Activated CD4-positive, alpha-beta memory T cell treated with anti-CD3 and anti-CD28 coated beads for 36 hours (primary cell): ENCODE measurements at places on chromosomes 5 and 9.

DNA sequence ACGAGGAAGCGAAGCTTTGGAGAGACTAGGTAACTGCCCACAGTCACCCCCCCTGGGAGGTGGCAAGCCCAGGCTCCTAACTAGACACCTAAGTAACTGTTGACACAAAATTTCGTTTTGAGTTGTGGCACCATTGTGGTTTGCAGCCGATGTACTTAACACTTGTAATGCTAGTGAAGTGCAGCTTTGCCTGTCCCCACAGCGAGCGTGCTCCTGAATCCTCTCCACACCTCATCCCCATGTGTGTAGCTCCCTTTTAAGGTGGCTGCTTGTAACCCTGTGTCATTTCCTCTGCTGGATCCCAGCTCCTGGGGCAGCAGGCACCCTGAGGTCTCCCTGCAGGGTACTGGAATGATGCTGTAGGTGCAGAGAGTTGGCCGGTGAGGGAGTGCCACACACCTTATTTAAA lies 114.9 kb downstream of the TRIO start:
- no peak for DNase-seq

- DNase-seq: peak; percentile 52
These were observed 60.7 kb downstream of the MAT2B start for GRCh38 chr5:163565931-163566608.

DNA sequence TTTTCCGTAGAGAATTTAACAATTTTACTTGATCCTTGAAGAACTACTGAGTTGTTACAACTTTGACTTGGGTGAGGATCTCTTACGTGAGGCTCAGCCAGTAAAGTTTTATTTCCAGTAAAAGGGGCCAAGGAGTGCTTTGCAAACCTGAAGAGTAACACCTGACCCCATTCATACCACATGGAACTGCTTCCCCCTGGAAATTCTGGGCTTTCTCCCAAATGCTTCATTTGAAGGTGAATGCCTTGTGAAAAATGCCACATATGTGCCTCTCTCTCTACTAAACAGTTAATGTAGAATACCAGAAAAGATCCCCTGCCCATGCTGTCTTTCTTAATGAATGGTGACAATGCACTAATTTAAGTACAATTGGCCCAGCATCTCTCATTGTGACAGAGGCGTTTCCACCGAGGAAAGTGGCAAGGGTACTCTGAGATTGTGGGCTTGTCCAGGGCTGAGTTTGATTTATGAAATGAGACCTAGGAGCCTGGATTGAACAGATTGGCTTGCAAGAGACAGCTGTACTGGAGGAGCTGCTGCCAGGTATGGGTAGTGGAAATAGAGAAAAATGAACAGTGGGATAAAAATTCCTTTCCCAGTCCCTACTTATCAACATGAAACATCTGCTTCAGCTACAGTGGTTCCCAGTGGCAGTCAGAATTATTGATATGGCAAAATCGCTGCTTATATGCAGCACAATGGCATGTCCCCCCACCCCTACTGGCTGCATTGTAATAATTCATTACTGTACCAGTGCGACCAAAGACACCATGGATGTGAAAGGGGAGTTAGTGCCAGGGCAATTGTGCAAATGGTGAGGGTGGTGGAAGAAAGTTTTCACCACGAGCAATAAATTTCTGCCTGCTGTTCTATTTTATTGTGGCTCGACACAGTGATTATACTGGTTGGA lies 843.7 kb upstream of the WWC1 start:
- DNase-seq: no peak

DNA sequence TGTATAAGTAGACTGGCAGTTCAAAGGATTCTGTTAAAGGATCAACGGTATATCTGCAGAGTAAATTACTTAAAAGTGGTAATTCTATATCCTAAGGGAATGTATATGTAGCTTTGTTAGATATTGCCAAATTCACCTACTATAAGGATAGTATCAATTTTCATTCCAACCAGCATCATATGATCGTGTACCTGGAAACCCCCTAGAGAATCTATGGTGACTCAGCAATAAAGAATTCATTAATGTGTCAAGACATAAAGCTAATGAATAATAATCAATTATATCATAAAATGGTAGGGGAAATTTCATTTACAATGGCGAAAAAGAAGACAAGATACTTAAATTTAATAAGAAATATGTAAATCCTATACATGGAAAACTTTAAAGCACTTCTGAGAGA lies 234.1 kb upstream of the ACTBL2 start:
- DNase-seq: no peak

DNA sequence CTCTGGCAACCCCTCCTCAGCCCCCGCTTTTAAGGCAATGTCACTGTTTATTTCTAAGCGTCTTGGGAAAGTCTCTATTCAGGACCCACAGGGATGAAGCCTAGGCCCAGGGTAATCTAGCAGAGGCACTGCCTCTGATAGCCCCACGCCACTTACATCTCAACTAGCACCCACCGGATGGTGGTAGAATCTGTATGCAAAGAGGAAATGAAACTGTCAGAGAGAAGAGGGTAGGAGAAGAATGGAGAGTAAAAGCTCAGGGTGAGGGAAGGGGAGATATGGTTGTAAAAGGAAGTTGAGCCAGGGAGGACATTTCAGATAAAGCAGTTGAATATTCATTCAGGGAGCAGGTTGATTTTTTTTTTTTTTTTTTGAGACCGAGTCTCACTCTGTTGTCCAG lies 3.0 kb downstream of the FRRS1L start:
- no peak for DNase-seq

- DNase-seq: no peak
These were observed 51.5 kb downstream of the PIK3R1 start for GRCh38 chr5:68267066-68267465.
